Right cardiac atrium (tissue), 5 donors: ENCODE measurements at places on chromosomes 6 and 20. TPM values are rescaled to one million over a fixed set of nuclear protein-coding genes. Genes with fewer than 3 reads are reported as not detected.

KIF25 gene
- total RNA-seq = 0.29 TPM

SLC35F1 gene
- total RNA-seq = 1.0 TPM

GOPC gene
- total RNA-seq = 25.4 TPM

PSORS1C2 gene
- not detected for total RNA-seq

RAB44 gene
- not detected for total RNA-seq

DNA sequence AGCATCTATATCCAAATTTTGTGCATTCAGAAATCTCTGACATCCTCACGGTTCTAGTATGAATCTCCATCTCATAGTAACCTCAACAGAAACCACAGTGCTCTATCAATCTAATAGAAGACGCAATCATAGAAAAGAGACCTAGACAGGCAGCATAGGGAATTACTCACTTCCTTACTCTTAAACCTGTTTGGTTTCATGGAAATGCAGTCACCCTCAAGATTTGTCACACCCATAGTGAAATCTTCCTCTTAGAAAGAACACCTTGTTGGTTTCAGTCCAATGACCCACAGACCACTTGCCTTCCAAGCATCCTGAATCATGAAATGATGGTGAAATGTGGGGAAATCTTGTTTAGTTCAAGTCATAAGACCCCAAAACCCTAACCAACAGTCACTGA, 166.1 kb upstream of the PRDM1 start:
- no peak for DNase-seq

- DNase-seq = no peak
These were observed 17.8 kb upstream of the FKBP5 start for GRCh38 chr6:35706468-35706867.

GRCh38 chr20:1824181-1824580, 71.0 kb upstream of the SIRPA start:
- DNase-seq = no peak

- DNase-seq = no peak
These were observed 790.1 kb downstream of the TENT5A start for GRCh38 chr6:80962382-80962781.

DNA sequence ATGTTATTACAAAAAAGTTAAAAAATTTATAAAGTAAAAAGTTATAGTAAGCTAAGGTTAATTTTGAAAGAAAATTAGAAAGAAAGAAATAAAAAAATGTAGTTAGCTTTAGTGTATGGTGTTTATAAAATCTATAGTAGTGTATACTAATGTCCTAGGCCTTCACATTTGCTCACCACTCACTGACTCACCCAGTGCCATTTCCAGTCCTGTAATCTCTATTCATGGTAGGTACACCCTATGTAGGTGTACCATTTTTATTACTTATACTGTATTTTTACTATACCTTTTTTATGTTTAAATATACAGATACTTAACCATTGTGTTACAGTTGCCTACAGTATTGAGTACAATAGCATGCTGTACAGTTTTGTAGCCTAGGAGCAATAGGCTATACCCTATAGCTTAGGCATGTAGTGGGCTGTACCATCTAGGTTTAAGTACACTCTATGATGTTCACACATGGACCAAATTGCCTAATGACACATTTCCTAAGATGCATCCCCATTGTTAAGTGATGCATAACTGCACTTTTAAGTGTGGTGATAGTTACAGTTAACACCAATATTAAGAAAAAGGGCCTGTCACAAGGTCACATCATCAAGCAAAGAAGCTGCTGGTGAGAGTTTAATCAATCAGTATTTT, 8.0 kb downstream of the CD2AP start:
- no peak for DNase-seq

GRCh38 chr6:133835901-133836300, 53.0 kb upstream of the TCF21 start:
- DNase-seq = no peak

GRCh38 chr6:162864911-162865310, 137.1 kb downstream of the PACRG start:
- no peak for DNase-seq

DNA sequence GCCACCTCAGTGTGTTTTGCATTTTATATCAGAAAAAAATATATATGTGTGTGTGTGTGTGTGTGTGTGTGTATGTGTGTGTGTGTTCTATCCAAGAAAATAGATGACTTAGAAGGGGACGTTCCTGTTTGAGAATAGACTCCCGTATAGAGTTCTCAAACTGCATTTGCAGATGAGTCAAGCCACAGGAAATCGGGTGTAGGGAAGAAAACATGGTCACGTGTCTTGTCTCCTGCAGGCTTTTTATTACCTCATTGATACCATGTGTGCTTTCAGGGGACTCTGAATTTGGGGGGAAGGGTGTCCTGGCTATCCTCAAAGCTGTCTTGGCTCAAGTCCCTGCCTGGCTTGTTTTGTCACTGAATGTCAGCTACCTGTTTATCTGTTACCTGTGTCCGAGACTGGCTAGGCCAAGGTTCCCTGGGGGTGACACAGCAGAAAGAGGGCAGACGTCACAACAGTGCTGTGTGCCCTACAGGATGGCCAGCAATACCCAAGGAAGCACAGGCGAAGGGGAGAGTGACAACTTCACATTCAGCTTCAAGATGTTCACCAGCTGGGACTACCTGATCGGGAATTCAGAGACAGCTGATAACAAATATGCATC, 55.7 kb upstream of the NOP56 start:
- no peak for DNase-seq

GRCh38 chr20:10946124-10946880, 272.5 kb upstream of the JAG1 start:
- no peak for DNase-seq

DNA sequence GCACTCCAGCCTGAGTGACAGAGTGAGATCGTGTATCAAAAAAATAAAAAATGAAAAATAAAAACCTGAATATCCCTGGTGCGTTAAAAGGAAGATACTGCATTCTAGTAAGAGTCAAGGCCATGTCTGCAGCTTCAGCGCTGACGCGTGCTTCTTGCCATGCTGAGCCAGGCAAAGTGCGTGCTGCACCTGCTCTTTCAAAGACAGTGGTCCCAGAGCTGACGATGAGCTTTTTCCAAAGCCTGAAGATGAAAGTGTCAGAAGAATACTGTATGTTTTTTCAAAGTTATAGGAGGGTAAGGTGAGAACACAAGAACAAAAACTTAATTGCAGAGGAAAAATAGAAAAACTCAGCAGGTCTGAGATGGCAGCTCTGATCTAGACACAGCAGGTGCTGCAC, 115.1 kb downstream of the RNASET2 start:
- DNase-seq = no peak

GRCh38 chr20:5580940-5581708, 169.1 kb upstream of the SHLD1 start:
- no peak for DNase-seq

GRCh38 chr6:154301086-154301625, 55.4 kb downstream of the IPCEF1 start:
- no peak for DNase-seq

- DNase-seq = no peak
These were observed 44.0 kb downstream of the SSR1 start for GRCh38 chr6:7268816-7269555.

GRCh38 chr6:161135695-161136591, 137.9 kb downstream of the AGPAT4 start:
- no peak for DNase-seq

DNA sequence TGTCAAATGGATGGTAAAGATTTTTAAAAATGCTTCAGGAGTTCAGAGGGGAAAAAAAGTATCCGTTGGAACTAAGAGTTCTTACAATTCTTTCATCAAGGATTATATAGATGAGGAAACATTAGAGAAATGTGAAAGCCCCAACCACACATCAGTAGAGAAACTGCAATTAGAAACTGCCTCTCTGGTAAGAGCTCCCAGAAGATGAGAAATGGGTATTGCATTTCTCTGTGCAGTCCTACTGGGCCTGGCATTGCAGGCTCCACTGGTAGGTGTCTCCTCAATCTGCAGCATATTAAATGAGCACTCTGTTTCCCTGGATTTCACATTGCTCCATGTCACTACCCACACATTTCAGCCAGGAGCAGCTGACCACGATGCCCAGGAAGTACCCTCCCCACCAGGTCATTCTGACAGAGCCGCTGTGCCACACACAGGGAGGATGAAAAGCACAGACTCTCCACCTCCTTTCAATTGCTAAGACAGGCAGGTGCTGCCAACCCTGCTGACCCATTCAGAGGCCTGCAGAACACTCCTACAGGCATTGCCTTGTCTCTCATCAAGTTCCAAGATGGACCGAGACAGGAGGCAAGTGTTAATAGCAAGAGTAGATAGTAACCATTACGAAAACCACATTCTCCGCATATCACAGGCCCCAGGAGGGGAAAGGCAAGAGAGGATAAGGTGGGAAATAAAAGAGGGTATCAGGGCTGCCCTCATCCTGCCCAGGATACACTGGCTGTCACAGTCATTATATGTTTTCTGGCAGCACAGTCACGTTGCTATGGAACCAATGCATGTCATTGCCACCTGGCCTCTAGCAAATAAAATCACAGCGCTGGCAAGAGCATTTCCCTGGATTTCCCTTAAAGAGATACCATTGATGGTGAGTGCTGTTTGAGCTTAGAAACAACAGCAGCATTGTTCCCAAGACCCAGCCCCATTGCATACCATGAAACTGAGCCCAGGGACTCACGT, 241.7 kb downstream of the ATXN1 start:
- no peak for DNase-seq

DNA sequence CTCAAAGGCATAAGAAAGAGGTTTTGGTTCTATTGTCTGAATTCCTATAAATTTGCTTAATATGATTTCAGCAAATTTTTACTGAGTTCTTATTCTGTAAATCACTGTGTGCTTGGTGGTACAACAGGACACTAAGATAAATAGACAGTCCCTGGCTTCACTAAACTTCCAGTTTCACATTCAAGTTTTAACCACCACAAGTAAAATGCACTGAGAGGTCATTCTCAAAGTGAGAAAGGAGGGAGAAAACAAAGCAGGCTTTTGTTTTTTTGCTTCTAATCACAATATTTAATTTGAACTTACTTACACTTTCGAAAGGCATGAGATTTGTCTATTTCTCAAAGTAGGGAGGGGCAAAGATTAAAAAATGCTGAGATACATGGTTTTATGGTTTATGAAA, 445.7 kb downstream of the CDC5L start:
- DNase-seq = no peak

GRCh38 chr20:58524814-58525213, 9.6 kb upstream of the APCDD1L start:
- no peak for DNase-seq

GRCh38 chr20:20815711-20816455, 103.4 kb upstream of the RALGAPA2 start:
- DNase-seq = no peak

DNA sequence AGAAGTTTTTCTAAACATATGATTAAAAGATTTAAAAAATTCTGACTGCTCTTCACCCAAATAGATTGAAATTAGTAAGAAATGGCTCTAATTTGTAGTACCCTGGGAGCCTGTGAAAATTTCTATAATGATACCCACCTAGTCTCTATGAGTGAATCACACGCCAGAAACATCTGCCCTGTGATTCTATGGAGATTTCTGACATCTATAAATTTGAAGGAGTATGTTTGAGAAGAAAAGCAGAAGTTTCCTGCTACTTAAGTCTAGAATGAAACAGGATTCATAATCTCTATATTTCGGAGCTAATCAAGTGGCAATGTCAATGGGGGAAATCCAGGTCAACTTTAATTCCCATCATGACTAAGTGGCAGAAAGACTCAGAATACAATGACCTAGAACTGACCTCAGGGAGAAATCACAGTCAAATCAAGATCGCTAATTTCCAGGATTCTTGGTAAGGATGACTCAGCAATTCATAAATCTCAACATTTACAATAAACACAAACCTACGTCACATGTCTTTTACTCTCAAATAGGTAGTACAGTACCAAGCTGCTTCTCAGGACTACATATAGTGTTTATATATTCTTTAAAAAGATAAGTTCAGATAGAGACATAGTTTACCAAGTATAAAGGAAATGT, 186.2 kb upstream of the TNFAIP3 start:
- DNase-seq = no peak
